ENCODE measurements at places on chromosomes 7 and 10. TPM values are rescaled to one million over a fixed set of nuclear protein-coding genes. Genes with fewer than 3 reads are reported as not detected.
A peak's percentile ranks its signal among the peaks of the same experiment; 100 is the strongest.

Gene SCART1
- 3.9 TPM for total RNA-seq

- no peak overlapping the region for H3K4me3 ChIP-seq
- H3K27me3 ChIP-seq: no peaks in the 10 kb centered on the region
Measured at GRCh38 chr7:150742286-150742968, 5.2 kb downstream of the GIMAP5 start.

Gene CYP2C9
- total RNA-seq: not detected

GRCh38 chr7:138892006-138892630 lies 89.1 kb downstream of the KIAA1549 start:
- H3K4me1 ChIP-seq: peaks cover 10% of the 10 kb centered on the region
- H3K36me3 ChIP-seq: no peaks in the 10 kb centered on the region
- no peaks in the 10 kb centered on the region for H3K27me3 ChIP-seq
- no peak overlapping the region for H3K27ac ChIP-seq
- no peak overlapping the region for H3K4me3 ChIP-seq

Gene ITPRID1
- total RNA-seq: not detected

Gene WIPF3
- total RNA-seq: 0.33 TPM

Gene SFRP5
- total RNA-seq: 163 TPM

Gene OR6V1
- not detected for total RNA-seq

GRCh38 chr7:140534743-140535142 lies 55.4 kb upstream of the MKRN1 start:
- H3K27ac ChIP-seq: no peak overlapping the region
- no peaks in the 10 kb centered on the region for H3K36me3 ChIP-seq
- H3K4me1 ChIP-seq: no peaks in the 10 kb centered on the region
- DNase-seq: no peak
- no peak overlapping the region for H3K4me3 ChIP-seq
- H3K27me3 ChIP-seq: no peaks in the 10 kb centered on the region

GRCh38 chr7:28135315-28135714 lies 45.3 kb downstream of the JAZF1 start:
- peaks cover 10% of the 10 kb centered on the region for H3K4me1 ChIP-seq
- H3K27ac ChIP-seq: no peak overlapping the region
- DNase-seq: no peak
- no peaks in the 10 kb centered on the region for H3K27me3 ChIP-seq
- no peak overlapping the region for H3K4me3 ChIP-seq

Gene SAMD8
- total RNA-seq: 16.1 TPM

DNA sequence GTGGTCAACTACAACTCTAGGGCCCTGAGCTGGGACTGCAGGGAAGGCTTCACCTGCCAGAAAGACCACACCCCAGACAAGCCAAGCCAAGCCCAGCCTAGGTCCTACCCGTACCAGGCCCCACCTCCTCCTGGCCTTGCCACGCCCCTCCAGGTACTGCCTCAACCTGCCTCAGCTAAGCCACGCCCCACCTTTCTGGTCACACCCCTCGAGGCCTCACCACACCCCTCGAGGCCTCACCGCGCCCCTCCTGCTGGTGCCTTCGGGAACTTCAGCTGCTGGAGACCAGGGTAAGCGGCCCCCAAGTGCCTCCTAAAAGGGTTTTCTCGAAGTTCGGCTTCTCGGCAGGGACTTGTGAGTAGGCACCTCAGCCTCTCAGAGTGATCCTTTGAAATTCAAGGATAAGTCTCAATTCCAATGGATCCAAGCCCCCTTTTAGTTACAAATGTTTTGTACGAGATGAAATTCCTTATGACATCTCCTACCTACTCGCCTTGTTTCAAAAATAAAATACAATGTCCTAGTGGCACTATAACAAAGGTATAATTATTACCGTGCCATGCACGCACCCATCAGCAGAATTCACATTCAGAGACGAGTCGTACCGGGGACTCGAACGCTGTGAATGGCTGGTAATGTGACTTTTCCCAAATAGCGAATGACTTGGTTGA lies 171.2 kb downstream of the ARHGAP21 start:
- H3K4me3 ChIP-seq: no peak overlapping the region
- DNase-seq: peak; percentile 76
- no peak overlapping the region for H3K27ac ChIP-seq
- H3K4me1 ChIP-seq: peaks cover 3% of the 10 kb centered on the region
- no peaks in the 10 kb centered on the region for H3K36me3 ChIP-seq

- H3K4me1 ChIP-seq: no peaks in the 10 kb centered on the region
- no peak overlapping the region for H3K27ac ChIP-seq
- H3K27me3 ChIP-seq: no peaks in the 10 kb centered on the region
- no peak for DNase-seq
- H3K36me3 ChIP-seq: no peaks in the 10 kb centered on the region
Measured at GRCh38 chr7:158613481-158613880, 25.9 kb upstream of the PTPRN2 start.

- no peak overlapping the region for H3K27ac ChIP-seq
- no peak for DNase-seq
- no peaks in the 10 kb centered on the region for H3K4me1 ChIP-seq
- H3K27me3 ChIP-seq: no peaks in the 10 kb centered on the region
- H3K36me3 ChIP-seq: no peaks in the 10 kb centered on the region
Measured at GRCh38 chr7:4247106-4247876, 434.8 kb upstream of the FOXK1 start.

GRCh38 chr7:158638001-158638400 lies 50.4 kb upstream of the PTPRN2 start:
- H3K27ac ChIP-seq: no peak overlapping the region
- H3K27me3 ChIP-seq: no peaks in the 10 kb centered on the region
- no peak overlapping the region for H3K4me3 ChIP-seq
- no peaks in the 10 kb centered on the region for H3K4me1 ChIP-seq

Gene TMEM209
- 7.6 TPM for total RNA-seq

GRCh38 chr7:126541406-126541805 lies 711.3 kb downstream of the GRM8 start:
- no peak for DNase-seq
- no peaks in the 10 kb centered on the region for H3K27me3 ChIP-seq
- no peaks in the 10 kb centered on the region for H3K4me1 ChIP-seq
- no peaks in the 10 kb centered on the region for H3K36me3 ChIP-seq
- no peak overlapping the region for H3K4me3 ChIP-seq

Gene ENTPD1
- total RNA-seq: 2.1 TPM

- H3K4me3 ChIP-seq: peak overlapping the region; percentile 49
- H3K4me1 ChIP-seq: peaks cover 18% of the 10 kb centered on the region
- H3K27me3 ChIP-seq: no peaks in the 10 kb centered on the region
- no peak for DNase-seq
- no peaks in the 10 kb centered on the region for H3K36me3 ChIP-seq
Measured at GRCh38 chr7:91880016-91880412, 488 bp downstream of the MTERF1 start.

Gene MEIG1
- total RNA-seq: not detected

- H3K27me3 ChIP-seq: no peaks in the 10 kb centered on the region
- H3K4me3 ChIP-seq: no peak overlapping the region
- no peaks in the 10 kb centered on the region for H3K36me3 ChIP-seq
Measured at GRCh38 chr10:127368101-127368500, 171.7 kb upstream of the INSYN2A start.

GRCh38 chr10:60003651-60004523 lies 97.5 kb upstream of the CCDC6 start:
- no peak for DNase-seq
- H3K4me3 ChIP-seq: no peak overlapping the region
- no peaks in the 10 kb centered on the region for H3K36me3 ChIP-seq
- H3K27me3 ChIP-seq: no peaks in the 10 kb centered on the region
- H3K4me1 ChIP-seq: no peaks in the 10 kb centered on the region
